RPMI7951 (cell line): ENCODE measurements at places on chromosomes 2 and 18.

GRCh38 chr2:86781363-86781762 is 9.3 kb downstream of the CD8A start:
- no peak for DNase-seq

GRCh38 chr18:10377956-10378355 is 76.5 kb upstream of the APCDD1 start:
- peak; percentile 37 for DNase-seq

GRCh38 chr18:28541934-28542333 is 365.0 kb upstream of the CDH2 start:
- no peak for DNase-seq

DNA sequence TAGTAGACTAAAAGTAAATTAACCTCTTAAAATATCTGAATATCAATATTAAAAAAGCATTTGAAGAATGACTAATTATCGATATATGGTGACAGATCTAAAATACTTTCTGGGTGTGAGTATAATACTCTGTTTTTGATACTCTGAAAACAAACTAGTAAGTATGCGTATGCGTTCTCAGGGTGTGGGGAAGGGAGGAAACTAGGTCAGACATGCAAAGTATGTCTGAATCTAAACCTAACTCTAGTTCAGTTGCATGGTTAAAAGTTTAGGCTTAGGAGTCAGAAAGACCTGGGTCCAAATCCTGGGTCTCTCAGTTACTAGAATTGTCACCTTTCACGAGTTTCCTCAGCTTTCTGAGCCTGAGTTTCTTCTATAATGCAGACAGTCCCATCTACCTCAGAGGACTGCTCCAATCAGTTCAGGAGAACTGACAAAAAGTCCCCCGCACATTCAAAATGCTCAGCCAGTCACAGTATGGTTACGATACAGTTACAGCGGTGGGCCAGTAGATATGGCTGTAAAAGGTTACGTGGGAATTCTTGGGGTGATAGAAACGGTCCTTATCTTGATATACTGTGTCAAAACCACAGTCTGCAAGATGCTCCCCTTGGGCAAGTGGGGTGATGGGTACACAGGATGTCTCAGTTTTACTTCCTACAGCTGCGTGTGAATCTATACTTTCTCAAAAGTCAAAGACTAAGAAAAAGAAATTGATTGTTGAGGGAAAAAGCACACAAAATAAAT is 29.2 kb downstream of the UNC50 start:
- no peak for DNase-seq

DNA sequence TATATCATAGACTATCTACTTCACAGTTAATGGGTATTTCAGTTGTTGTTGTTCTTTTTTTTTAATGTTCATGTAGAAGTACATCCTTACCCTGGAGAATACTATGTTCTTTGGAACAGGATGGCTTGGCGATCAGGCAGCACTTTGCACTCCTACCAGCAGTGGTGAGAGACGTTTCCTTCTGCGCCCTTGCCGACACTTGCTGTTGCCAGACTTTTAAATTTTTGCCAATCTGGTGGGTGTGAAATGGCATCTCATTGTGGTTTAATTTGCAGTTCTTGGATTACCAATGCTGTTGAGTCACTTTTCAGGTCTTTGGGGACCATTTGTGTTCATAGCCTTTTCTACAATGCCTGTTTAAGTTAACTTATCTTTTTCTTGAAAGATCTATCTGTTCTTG is 197.3 kb downstream of the SH3RF3 start:
- no peak for DNase-seq

DNA sequence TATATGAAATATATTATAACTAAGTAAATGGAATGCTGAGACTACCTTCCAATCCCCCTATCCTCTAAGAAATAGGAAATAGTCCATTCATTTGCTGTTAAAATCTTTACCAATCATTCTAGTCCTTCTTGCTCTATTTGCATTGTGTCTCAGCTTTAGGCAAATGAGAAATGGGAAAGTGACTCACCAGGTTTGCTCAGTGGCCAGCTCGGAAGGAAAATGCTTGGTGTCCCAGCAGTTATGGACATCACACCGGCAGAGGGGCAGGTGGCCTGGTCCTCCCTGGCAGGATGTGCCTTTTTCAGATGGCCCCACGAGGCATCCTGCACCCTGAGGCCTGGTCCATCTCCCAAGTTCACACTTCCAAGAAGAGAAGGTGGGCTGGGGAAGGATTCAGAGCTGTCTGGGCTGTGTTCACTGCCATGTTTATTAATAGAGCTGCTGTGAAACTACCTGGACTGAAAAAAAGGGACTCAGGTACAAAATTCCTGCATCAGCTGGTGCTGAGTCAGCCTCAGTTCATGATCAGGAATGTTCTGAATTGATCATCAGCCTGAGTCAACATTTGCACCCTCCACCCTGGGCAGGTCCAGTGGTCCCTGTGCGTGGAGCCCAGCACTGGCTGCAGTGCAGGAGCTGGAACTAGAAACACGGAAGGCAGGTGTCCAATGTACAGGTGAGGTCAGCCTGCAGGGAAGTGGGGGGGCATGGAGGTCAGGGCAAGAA is 60.1 kb upstream of the ARL4C start:
- peak; percentile 74 for DNase-seq

GRCh38 chr2:111679202-111679601 is 204.8 kb downstream of the ANAPC1 start:
- DNase-seq = peak; percentile 70

- DNase-seq = no peak
Observed at GRCh38 chr2:25328152-25329085, 13.3 kb downstream of the DNMT3A start.

GRCh38 chr2:168053676-168054075 is 193.7 kb downstream of the STK39 start:
- no peak for DNase-seq

- no peak for DNase-seq
Observed at GRCh38 chr18:79780547-79780946, 17.2 kb upstream of the KCNG2 start.

GRCh38 chr2:28117104-28117596 is 226.6 kb downstream of the BABAM2 start:
- no peak for DNase-seq

- DNase-seq = no peak
Observed at GRCh38 chr2:196989496-196989895, 63.0 kb upstream of the PGAP1 start.

GRCh38 chr2:85647823-85648526 is 20.0 kb downstream of the SFTPB start:
- DNase-seq = no peak

- DNase-seq = no peak
Observed at GRCh38 chr2:19916385-19916950, 14.7 kb upstream of the TTC32 start.

GRCh38 chr2:157746234-157746950 is 117.7 kb upstream of the ACVR1C start:
- peak; percentile 31 for DNase-seq

DNA sequence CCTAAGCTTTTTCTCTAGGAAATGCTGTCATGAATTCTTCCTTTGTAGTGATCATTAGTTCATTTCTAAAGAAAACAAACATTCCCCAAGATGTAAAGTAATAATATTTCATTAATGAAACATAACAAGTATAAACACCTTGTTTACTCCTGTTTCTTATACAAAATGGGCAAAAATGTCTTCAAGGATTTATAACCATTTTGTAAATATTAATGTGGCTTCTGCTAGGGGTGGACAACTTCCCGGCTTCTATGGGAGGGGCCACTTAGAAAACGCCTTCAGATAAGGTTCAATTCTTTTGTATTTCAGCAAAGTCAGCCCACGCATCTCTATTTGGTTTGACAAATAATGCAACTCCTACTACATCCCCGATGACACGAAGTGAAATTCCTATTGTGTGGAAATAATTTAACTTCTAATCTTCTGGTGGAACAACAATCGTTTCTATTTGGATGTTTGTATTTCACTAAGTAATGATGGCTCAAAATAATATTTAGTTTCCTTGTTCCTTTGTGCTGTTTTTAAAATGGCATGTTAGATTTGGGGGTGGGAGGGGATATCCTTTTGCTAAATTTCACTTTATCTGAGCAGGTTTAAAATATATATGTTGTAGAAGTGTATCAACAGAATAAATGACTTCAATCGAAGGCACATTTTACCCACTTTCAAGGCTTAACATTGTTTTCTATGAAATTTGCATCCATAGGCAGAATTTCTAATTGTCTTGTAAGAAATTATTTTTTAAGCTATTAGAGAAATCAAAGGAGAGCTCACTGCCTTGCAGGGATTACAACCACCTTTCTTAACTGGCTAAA is 14.7 kb upstream of the HOXD1 start:
- DNase-seq = no peak

GRCh38 chr18:30192216-30192615 is 850.3 kb downstream of the DSC3 start:
- DNase-seq = no peak

- no peak for DNase-seq
Observed at GRCh38 chr2:241216211-241216761, 27.8 kb downstream of the ANO7 start.

GRCh38 chr2:198309673-198310280 is 505.4 kb downstream of the PLCL1 start:
- peak; percentile 49 for DNase-seq

DNA sequence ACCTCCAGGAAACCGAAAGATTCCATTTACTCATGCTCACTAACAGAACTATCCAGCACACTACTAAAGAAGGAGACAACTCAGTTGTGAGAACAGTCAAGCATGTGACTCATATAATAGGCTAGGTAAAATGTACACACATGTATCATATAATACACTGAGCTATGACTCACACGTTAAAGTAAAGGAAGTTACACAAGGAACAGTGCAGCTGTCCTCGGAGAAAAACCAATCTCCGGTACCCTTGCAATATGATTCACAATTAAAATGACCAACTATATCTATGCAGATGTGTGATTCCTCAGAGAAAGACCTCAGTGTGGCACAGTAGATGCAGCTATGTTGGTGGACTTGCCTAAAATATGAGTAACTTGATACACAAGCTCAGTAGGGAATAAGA is 76.5 kb downstream of the STRN start:
- DNase-seq = peak; percentile 95

- no peak for DNase-seq
Observed at GRCh38 chr2:16165518-16166326, 225.4 kb downstream of the MYCN start.

DNA sequence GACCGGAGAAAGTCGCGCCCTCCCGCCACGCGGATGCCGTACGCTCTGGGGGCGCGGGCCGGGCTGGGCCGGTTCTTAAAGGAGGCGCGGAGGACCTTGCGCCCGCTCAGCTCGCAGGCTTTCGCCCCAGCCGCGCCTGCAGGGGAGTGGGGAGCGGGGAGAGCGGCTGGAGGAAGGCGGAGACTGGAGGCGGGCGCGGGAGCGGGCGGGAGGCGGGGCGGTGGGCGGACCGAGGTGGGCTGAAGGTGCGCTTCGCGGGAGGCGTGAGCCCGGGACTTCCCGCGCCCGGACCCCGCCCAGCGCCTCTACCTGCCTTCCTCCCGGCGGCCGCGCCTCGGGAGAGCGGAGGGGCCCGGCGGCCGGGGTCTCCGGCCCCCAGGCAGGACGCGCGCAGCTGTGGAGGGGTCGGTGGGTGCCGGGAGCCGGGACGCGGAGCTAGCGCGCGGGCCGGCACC is at the start of gene ADRA2B:
Gene ADRA2B, minus strand, starts transcription at position 148 of the 455 bp plus-strand sequence. CDS start 422 bp downstream, outside the sequence.
- no peak for DNase-seq

- DNase-seq = peak; percentile 94
Observed at GRCh38 chr2:73896362-73897239, 3.8 kb downstream of the ACTG2 start.
